ENCODE measurements at places on chromosomes 7 and 10.

DNA sequence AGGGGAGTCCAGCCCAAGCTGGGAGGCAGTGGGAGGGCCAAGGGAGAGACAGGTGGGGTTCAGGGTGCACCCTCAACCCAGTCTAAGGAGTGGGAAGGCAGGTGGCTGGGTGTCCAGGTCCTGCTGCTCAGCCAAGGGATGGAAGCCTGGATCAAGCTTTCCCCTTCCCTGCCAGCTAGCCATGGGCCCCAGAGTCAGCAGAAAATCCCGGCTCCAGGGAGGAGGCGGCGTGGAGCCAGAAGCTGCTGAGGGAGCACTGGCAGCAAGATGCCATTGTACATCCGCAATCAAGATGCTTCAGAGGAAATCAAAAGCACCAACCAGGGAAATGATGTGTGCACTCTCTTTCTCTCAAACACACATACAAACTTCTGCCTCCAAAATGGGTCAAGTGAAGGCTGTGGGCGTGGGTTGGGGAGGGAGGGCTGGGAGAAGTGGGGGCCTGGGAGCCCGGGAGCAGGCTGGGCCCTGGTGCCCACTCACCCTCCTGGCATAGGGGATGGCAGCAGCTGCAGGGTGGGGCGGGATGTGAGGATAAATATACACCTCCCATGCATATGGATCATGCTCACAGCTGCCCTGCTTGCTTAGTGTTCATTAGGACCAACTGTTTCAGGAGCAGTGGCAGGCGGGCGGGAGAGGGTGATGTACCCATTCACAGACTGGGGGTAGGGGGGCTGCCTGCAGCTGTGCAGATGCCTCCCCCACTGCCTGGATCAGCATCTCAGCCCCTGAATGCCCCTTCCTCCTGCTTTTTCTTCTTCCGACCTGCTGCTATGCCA lies 24.2 kb downstream of the TRIM8 start:
- peaks cover 13% of the 10 kb centered on the region for H3K36me3 ChIP-seq

DNA sequence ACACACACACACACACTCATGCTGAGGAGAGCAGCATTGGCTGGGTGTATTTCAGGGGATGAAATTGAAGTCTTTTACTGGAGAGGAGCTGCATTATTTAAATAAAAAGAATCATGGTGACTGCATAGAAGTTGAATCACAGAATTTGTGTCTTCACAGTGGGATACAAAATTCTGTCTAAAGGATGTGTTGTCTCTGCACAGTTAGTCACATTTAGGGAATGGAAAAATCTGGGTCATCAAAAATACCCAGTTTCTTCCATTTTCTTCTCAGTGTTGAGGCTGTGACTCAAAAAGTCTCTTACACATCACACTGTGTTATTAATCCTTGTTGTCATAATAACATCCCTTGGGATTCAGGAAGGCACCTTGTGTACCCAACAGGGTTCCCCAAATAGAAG lies 10.9 kb downstream of the PAPSS2 start:
- H3K27me3 ChIP-seq = peaks cover 19% of the 10 kb centered on the region
- H3K27ac ChIP-seq = no peak overlapping the region

- no peak for DNase-seq
- no peaks in the 10 kb centered on the region for H3K36me3 ChIP-seq
- H3K4me1 ChIP-seq = no peaks in the 10 kb centered on the region
- H3K27ac ChIP-seq = no peak overlapping the region
These were observed 44.8 kb downstream of the EGFR start for GRCh38 chr7:55063633-55064032.

GRCh38 chr10:103696411-103697145 lies 158.8 kb downstream of the SH3PXD2A start:
- DNase-seq = peak; percentile 47
- H3K4me1 ChIP-seq = peaks cover 14% of the 10 kb centered on the region
- peaks cover 6% of the 10 kb centered on the region for H3K36me3 ChIP-seq
- no peak overlapping the region for H3K27ac ChIP-seq

DNA sequence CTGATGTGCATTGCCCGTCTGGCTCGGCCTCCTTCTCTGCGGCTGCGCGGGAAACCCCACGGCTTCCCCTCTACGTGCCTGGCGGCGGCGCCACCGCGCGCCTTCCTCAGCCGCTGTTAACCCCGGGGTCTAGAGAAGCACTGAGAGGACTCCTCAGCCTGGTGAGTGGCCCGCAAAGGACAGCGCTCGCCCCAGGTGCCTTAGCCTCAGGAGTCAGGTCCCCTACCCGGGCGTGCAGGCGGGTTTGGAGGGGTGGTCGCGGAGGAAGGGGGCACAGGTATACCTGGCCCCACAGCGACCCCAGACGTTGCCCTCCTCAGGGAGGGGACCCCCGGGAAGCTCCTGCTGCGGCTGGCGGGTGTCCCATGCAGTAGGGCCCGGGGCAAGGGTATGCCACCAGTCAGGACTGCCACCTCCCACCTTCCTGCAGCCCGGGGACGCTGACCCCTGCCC lies 51.0 kb downstream of the ARL5B start:
- H3K27me3 ChIP-seq = peaks cover 14% of the 10 kb centered on the region
- no peak overlapping the region for H3K27ac ChIP-seq
- DNase-seq = no peak
- H3K4me1 ChIP-seq = no peaks in the 10 kb centered on the region
- no peaks in the 10 kb centered on the region for H3K36me3 ChIP-seq
